ENCODE measurements at places on chromosomes 5 and 9. TPM values are rescaled to one million over a fixed set of nuclear protein-coding genes. Genes with fewer than 3 reads are reported as not detected.

Gene TEX48
- total RNA-seq: not detected

- DNase-seq: no peak
- no peaks in the 10 kb centered on the region for H3K4me1 ChIP-seq
- H3K27me3 ChIP-seq: no peaks in the 10 kb centered on the region
- H3K36me3 ChIP-seq: no peaks in the 10 kb centered on the region
- no peak overlapping the region for H3K27ac ChIP-seq
Measured at GRCh38 chr9:18543406-18544192, 69.6 kb downstream of the ADAMTSL1 start.

Gene URM1
- 42.1 TPM for total RNA-seq

Gene N4BP3
- not detected for total RNA-seq

DNA sequence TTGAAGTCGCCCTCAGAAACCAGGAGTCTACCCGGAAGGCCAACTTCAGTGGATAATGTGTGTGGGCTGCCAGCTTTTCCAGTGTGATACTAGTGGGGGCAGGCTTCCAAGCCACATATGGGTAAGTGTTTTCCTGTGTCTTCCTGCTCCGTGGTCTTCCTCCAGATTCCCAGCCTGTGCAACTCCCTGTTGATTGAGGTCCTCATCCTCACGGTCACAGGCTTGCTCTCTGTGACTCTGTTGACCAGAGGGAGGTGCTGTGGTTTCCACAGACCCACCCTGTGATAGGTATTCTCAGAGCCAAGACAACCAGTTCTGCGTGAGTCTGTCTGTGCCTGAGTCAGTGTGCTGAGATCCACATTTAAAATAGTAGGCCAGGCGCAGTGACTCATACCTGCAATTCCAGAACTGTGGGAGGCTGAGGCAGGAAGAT, 388.0 kb upstream of the IRX2 start:
- no peak overlapping the region for H3K27ac ChIP-seq
- H3K27me3 ChIP-seq: no peaks in the 10 kb centered on the region
- DNase-seq: no peak
- H3K4me3 ChIP-seq: no peak overlapping the region
- H3K36me3 ChIP-seq: no peaks in the 10 kb centered on the region
- H3K4me1 ChIP-seq: no peaks in the 10 kb centered on the region

- DNase-seq: no peak
- H3K4me3 ChIP-seq: no peak overlapping the region
- H3K27ac ChIP-seq: no peak overlapping the region
- H3K4me1 ChIP-seq: peaks cover 32% of the 10 kb centered on the region
Measured at GRCh38 chr9:124411514-124412227, 3.6 kb downstream of the PSMB7 start.

DNA sequence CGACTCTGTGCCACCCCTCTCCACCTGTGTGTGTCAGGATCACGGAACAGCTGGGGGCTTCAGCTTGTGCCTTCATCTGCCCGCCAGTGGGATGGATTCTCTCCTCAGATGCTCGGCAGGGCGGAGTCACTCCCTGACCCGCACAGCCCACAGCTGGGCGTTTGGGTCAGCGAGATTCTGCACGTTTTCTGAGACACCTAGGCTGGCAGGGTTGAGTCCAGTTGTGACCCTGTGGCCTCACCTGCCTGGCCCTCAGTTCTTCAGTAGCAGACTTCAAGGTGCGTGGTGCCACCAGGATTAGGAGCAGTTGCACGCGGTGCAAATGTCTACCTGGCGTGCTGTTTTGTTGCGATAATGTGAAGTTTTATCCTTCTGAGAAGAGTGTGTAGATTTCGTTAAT, 5.0 kb downstream of the NDUFS6 start:
- peaks cover 18% of the 10 kb centered on the region for H3K4me1 ChIP-seq
- no peaks in the 10 kb centered on the region for H3K27me3 ChIP-seq
- peaks cover 79% of the 10 kb centered on the region for H3K36me3 ChIP-seq
- H3K4me3 ChIP-seq: no peak overlapping the region

Gene OR1L4
- not detected for total RNA-seq

Gene ZFP62
- total RNA-seq: 19.4 TPM

DNA sequence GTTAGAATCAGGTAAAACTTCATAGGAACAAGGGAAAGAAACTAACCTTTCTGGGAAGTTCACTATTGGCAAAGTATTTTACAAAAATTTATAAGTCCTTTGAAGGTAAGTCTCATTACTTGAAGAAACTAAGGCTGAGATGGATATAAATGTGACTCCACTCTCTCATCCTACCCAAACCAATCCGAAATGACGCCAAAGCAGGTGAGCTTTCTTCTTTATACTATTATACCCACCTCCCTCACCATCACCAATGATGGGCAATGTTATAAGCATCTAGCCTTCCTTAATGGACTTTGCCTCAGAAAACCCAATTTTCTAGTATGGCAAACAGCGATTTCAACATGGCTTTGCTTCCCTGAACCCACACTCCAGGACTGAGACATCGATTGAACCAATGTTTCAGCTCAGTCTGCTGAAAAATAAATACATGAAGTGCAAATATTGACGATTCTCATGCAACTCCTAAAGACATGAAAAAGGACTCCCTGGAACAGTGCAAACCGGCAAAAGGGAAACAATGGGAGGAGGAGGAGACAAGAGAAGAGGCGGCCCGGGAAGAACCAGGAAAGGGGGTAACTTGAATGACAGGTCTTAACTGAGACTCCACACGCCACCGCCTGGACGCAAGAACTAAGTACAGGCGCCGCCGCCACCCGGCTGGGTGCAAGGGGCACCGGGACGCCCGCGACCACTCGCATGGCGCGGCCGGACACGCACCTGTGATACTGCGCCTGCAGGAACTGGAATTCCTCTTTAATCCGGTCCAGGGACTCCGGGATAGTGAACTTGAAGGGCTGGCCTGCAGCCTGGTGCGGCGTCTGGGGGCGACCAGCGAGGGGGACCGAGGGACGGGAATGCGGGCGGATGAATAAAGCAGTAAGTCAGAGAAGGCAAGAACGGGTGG, 2.5 kb downstream of the TLE1 start:
- peaks cover 54% of the 10 kb centered on the region for H3K4me1 ChIP-seq
- peaks cover 5% of the 10 kb centered on the region for H3K27me3 ChIP-seq
- H3K27ac ChIP-seq: peak overlapping the region; percentile 91
- peak overlapping the region; percentile 92 for H3K4me3 ChIP-seq
- DNase-seq: peak; percentile 100

GRCh38 chr5:63959177-63959982, 2.9 kb downstream of the HTR1A start:
- H3K27me3 ChIP-seq: no peaks in the 10 kb centered on the region
- H3K4me3 ChIP-seq: no peak overlapping the region
- no peaks in the 10 kb centered on the region for H3K36me3 ChIP-seq
- no peaks in the 10 kb centered on the region for H3K4me1 ChIP-seq
- H3K27ac ChIP-seq: no peak overlapping the region
- no peak for DNase-seq

Gene DEPDC1B
- 78.3 TPM for total RNA-seq

- H3K27ac ChIP-seq: no peak overlapping the region
- H3K4me3 ChIP-seq: no peak overlapping the region
- H3K27me3 ChIP-seq: no peaks in the 10 kb centered on the region
- peaks cover 6% of the 10 kb centered on the region for H3K36me3 ChIP-seq
- H3K4me1 ChIP-seq: peaks cover 14% of the 10 kb centered on the region
Measured at GRCh38 chr5:62596096-62596495, 17.5 kb downstream of the LRRC70 start.

GRCh38 chr5:179243333-179243732, 101.9 kb downstream of the ADAMTS2 start:
- no peak for DNase-seq
- H3K27me3 ChIP-seq: peaks cover 4% of the 10 kb centered on the region
- no peak overlapping the region for H3K4me3 ChIP-seq

Gene PIP5KL1
- total RNA-seq: not detected

Gene FGF18
- not detected for total RNA-seq

- no peak overlapping the region for H3K4me3 ChIP-seq
- H3K36me3 ChIP-seq: no peaks in the 10 kb centered on the region
- DNase-seq: no peak
Measured at GRCh38 chr5:6505783-6506557, 57.3 kb downstream of the UBE2QL1 start.

Gene PCDHGA12
- total RNA-seq: 0.13 TPM

DNA sequence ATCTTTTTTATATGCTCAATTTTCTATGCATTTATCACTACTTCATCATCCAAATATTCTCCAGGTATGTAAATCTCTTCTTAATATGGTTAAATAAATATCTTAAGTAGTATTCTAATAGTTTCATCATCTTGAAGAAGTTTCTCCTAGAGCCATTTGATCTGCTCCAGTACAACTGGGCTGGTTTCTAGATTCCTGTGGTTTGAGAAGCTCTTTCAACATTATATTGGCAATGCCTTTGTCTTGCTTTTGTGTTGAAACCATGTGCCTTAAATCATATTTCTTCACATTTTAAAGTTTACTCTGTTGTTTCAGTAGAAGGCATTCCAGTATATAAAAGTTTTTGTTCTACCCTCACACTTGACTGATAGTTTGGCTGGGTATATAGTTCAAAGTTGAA, 27.6 kb downstream of the MBLAC2 start:
- no peaks in the 10 kb centered on the region for H3K27me3 ChIP-seq
- no peaks in the 10 kb centered on the region for H3K36me3 ChIP-seq
- no peak for DNase-seq
- no peaks in the 10 kb centered on the region for H3K4me1 ChIP-seq
- no peak overlapping the region for H3K27ac ChIP-seq
- H3K4me3 ChIP-seq: no peak overlapping the region

DNA sequence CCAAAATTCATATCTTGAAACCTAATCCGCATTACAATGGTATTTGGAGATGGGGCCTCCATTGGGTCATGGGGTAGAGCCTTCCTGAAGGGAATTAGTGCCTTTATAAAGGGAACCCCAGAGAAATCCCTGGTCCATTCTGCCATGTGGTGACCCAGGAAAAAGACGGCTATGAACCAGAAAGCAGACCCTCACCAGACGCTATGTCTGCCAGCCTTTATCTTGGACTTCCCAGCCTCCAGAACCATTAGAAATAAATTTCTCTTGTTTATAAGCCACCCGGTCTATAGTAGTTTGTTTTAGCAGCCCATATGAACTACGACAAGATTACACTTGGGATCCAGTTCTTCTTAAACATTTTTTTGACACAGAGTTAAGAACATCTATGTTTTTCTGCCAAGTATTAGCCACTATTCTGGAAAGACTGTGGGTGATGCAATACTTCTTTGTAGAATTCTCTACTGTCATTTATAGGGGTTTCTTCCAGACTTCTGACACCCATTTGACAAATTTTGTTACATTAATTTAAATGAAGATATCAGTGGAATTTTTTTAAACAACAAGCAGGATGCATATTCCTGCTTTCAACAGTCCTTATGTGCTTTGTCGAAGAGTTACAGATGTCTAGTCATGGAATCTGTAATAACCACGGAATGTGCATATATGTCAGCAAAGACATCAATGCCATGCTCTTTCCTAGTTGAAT, 572.4 kb downstream of the NR2F1-AS1 start:
- DNase-seq: no peak
- H3K27ac ChIP-seq: no peak overlapping the region
- H3K36me3 ChIP-seq: no peaks in the 10 kb centered on the region

DNA sequence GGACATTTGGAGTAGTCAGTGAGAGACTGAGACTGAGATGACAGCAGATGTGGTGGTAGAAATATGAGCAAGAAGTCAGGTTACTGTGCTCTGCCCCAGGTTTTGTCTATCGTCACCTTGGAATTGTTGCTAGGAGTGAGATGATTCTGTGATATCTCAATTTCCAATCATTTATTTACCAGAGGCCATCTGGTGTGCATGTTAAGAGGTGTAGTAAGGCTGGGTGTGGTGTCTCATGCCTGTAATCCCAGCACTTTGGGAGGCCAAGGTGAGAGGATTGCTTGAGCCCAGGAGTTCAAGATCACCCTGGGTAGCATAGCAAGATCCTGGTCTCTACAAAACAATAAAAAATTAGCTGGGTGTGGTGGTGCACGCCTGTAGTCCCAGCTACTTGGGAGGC, 38.6 kb upstream of the CARTPT start:
- no peak overlapping the region for H3K27ac ChIP-seq
- H3K36me3 ChIP-seq: no peaks in the 10 kb centered on the region
- DNase-seq: no peak
- H3K4me1 ChIP-seq: no peaks in the 10 kb centered on the region

DNA sequence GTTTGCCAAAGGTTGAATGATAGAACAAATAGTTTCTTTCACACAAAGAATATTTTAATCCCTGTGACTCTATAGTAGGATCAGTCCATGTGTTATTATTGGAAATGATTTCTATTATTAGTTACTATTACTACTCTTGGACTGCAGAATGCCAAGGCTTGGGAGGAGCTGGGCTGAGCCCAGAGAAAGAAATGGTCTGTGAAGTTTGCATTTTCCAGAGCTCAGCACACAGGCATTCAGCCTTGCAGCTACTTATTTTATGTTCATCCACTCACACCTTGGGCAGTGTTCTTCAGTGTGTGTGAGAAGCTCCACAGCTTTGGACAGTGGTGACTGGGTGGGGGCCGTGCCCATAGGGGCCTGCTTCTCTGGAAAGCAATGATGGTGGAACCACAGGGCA, 583.1 kb downstream of the CCDC171 start:
- no peak overlapping the region for H3K4me3 ChIP-seq
- no peaks in the 10 kb centered on the region for H3K4me1 ChIP-seq
- no peaks in the 10 kb centered on the region for H3K36me3 ChIP-seq
- no peak for DNase-seq
- no peak overlapping the region for H3K27ac ChIP-seq

Gene SEMA5A
- total RNA-seq: not detected

GRCh38 chr5:10946050-10946449, 185.0 kb upstream of the DAP start:
- H3K27me3 ChIP-seq: peaks cover 4% of the 10 kb centered on the region
- no peak overlapping the region for H3K27ac ChIP-seq
- H3K4me1 ChIP-seq: no peaks in the 10 kb centered on the region
- DNase-seq: no peak
- no peaks in the 10 kb centered on the region for H3K36me3 ChIP-seq
- H3K4me3 ChIP-seq: no peak overlapping the region

- peak; percentile 58 for DNase-seq
- H3K36me3 ChIP-seq: peaks cover 15% of the 10 kb centered on the region
- peak overlapping the region; percentile 98 for H3K27ac ChIP-seq
- peaks cover 43% of the 10 kb centered on the region for H3K4me1 ChIP-seq
- peak overlapping the region; percentile 84 for H3K4me3 ChIP-seq
- H3K27me3 ChIP-seq: no peaks in the 10 kb centered on the region
Measured at GRCh38 chr5:53481887-53482716, 1.7 kb downstream of the FST start.

GRCh38 chr5:2505217-2505616, 246.3 kb downstream of the IRX2 start:
- no peak for DNase-seq
- H3K27ac ChIP-seq: no peak overlapping the region
- no peaks in the 10 kb centered on the region for H3K27me3 ChIP-seq
- H3K4me3 ChIP-seq: no peak overlapping the region
